ENCODE measurements at places on chromosomes 16 and 17.

DNA sequence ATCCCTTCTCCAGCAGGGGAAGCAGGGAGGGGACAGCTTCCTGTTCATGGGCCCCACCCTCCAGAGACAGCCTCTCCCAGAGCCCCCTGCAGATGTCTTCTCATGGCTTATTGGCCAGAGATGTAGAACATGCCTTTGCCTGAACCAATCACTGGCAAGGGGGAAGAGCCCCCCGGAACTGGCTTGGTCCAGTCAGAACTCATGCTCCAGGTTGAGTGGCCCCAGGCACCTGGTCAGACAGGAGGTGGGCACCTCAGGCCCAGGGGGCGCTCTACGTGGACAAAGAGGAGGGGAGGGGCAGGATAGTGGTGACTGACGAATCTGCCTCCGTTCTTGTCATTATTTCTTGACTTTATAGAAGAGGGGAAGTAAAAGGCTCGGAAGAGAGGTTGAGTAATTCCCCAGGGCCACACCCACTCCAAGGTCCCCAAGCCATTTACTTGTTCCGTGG, 23.6 kb downstream of the RAB11FIP4 start:
- no peak for DNase-seq

DNA sequence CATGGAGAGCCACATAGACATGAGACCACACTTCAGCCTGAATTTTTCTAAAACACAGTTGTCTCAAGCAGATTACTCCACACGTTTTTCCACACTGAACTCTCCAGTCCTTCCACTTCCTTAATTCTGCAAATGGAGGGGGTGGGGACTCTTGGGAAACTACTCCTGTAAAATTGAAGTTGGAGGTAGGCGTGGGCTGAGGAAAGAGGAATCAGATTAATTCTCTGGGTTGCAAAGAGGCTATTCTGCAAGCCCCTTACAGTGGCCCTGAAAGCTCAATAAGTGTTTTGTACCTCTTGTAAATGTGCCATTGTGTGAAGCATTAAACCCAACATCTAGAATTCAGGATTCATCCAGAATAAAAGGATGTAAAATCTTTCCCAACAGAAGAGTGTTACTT, 9.6 kb downstream of the MARVELD3 start:
- no peak for DNase-seq

- no peak for DNase-seq
These were observed 154.2 kb downstream of the MRM1 start for GRCh38 chr17:36755586-36755985.

DNA sequence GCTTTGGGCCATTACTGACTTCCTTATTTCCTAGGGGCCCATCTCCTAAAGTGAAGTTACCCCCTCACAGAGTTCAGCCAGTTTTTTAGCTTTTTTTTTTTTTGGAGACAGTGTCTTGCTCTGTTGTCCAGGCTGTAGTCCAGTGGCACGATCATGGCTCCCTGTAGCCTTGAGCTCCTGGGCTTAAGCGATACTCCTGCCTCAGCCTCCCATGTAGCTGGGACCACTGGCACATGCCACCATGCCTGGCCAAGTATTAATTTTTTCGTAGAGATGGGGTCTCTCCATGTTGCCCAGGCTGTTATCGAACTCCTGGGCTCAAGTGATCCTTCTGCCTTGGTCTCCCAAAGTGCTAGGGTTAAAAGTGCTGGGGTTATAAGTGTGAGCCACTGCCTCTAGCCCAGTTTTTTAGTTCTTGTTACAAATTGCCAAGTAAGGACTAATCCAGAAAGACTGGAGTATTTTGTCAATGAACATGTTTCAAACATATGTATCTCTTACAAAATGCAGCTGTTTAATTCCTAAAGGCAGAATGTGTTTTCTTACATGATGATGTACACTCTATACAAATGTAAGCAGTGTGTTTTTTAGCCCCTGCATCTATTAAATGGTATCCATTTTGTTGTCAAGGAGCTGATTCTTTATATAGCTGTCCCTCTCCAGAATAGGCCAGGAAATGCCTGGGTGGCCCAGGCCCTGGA, 49.1 kb upstream of the IL34 start:
- DNase-seq, result no peak

GRCh38 chr16:57105184-57105583, 12.8 kb downstream of the CPNE2 start:
- DNase-seq, result no peak

DNA sequence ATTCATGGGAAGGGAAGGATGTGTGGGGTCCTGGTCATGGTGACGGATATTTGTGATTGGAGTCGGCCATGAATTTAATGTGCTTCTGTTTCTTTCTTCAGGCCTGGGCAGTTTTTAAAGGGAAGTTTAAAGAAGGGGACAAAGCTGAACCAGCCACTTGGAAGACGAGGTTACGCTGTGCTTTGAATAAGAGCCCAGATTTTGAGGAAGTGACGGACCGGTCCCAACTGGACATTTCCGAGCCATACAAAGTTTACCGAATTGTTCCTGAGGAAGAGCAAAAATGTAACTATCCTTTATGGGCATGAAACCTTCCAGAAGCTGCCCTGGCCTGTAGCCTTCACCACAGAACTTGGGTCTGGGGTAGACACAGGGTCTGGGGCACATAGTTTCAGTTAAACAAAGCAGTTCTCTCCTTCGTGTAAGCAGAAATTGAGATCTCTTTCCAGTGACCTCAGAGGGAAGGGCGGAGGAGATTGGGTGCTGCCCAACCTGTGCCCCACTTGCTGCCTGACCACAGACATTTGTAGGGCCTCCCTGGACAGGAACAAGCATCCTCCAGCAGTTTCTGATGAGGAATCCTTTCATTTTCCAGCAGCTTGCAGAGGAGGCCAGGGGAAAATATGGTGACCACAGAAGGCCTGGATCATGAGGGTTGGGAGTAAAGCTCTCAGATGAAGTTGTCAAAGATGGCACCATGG, 10.1 kb downstream of the IRF8 start:
- no peak for DNase-seq

DNA sequence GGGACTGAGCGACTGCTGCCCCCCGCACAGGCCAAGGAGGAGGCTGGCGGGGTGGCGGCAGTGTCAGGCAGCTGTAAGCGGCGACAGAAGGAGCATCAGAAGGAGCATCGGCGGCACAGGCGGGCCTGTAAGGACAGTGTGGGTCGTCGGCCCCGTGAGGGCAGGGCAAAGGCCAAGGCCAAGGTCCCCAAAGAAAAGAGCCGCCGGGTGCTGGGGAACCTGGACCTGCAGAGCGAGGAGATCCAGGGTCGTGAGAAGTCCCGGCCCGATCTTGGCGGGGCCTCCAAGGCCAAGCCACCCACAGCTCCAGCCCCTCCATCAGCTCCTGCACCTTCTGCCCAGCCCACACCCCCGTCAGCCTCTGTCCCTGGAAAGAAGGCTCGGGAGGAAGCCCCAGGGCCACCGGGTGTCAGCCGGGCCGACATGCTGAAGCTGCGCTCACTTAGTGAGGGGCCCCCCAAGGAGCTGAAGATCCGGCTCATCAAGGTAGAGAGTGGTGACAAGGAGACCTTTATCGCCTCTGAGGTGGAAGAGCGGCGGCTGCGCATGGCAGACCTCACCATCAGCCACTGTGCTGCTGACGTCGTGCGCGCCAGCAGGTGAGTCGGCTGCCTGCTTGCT, 5.6 kb upstream of the TMEM88 start:
- no peak for DNase-seq

DNA sequence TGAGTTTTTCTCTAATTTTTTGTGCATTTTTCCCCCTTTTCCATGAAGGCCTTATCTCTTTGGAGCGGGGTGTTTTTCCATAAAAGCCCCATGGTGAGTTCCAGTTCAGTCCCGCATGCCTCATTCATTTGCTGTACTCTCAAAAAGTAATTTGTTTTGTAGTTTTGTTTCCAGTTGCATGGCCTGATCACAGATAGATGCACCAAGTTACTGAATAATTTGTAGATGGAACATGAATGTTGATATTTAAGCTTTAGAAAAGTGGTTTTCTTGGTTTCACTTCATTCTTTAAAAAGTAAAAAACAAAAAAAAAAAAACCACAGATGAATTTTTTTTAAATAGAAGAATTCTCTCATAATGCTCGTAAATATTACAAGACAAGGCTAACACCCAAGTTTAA, 349.2 kb downstream of the BCAS3 start:
- no peak for DNase-seq

DNA sequence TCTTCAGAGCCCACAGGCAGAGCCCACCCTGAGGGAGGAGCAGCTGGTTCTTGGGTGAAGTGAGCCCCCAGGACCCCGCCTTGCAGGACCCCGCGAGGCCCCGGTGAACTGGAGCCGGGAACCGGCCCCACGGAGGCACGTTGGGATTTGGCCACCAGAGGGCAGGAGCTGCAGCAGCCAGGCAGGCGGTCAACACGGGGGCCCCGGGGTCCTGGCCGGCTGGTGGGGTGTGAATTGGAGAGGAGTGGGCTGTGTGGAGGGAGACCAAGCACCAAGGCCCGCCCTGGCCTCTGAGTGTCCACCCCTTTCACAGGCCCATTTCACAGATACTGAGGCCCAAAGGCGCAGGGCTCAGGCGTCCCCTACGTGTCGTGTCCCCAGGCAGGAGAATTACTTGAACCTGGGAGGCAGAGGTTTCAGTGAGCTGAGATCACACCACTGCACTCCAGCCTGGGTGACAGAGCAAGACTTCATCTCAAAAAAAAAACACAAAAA, 2.2 kb downstream of the DPEP1 start:
- DNase-seq, result no peak

- no peak for DNase-seq
These were observed 609.9 kb upstream of the SALL1 start for GRCh38 chr16:51761001-51761400.

GRCh38 chr17:19017401-19017800, 12.8 kb upstream of the FAM83G start:
- no peak for DNase-seq

DNA sequence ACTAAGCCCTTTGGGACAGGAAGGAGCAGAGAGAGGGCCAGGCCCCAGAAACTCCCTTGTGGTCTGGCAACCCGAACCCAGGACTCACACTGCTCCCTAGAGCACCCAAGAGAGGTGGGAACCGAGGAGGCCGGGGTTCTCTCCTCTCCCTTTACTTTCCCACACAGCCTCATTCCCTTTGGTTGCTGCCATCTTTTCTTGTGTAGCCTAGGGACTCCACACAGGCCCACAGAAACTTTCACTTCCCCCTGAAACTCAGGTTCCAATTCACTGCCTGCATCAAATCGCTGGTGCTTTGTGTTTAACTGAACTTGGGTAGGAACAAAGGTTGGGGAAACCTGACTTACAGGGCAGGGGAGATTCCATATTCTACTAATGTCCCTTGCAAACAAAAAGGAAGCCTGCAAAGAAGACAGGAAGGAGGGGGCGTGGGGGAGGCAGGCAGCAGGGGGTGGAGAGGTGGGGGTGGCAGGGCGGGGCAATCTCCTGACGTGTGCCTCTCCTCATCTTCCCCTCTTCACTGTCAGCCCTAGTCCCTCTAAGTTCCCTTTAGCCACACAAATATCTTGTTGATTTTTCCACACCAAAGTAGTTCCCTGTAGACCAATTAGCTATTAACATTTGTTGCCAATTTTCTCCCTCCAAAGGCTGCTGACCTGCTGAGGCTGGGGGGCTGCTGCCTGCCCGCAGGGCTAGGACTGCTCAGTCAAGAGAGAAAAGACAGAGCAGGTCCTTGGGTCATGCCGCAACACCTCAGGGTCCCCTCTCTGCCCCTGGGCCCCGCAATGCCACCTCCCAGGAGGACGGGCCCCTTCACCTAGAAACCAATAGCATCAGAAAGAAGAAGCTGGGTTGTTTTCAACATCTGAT, 8.0 kb downstream of the ST3GAL2 start:
- no peak for DNase-seq

DNA sequence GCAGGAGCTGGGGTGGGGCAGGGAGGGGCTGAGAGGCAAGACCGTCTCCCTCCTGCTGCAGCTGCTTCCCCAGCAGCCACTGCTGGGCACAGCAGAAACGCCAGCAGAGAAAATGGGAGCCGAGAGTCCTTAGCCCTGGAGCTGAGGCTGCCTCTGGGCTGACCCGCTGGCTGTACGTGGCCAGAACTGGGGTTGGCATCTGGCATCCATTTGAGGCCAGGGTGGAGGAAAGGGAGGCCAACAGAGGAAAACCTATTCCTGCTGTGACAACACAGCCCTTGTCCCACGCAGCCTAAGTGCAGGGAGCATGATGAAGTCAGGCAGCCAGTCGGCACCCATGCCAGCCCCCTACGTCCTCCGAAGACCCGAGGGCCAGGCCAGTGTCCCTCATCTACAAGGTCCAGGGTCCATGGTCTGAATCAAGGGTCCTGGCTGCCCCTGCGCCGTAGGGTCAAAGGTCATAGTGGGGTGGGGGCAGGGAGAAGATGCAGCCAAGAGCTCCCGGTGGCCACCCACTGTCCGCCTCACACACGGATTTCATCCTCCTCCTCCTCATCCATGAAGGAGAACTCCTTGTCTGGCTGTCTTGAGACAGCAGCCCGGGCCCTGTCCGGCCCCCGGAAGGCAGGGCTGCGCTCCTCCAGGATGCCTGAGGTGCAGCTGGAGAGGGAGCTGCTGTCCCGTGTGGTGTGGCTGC, 23.4 kb upstream of the CPSF4L start:
- DNase-seq, result no peak

DNA sequence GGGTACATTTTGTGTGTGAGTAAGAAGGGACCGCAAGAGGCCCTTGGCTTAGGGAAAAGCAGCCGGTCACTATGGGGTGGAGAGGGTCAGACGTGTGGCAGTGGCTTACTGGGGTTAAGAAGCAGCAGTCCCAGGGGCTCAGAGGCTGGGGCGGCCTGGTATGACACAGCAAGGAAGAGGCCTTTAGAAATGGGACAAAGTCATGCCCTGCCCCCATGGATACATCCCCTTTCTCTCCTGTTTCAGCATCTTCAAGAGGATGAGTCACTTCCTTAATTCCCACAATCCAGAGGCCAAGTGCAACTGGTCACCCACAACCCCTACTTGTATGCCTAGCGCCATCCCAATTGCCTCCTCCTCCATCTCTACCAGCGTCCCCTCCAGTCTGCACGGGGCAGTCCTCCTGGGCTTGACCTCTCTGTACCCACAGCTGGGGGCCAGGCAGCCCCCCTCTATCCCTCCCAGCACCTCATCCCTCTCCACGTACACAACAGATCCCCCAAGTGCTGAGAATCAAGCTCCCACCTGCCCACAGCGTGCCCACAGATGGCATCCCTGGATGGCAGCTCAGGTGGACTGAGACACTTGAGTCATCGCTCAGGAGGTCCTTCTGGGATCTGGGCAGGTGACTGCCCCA, 6.9 kb upstream of the EFTUD2 start:
- DNase-seq, result no peak

DNA sequence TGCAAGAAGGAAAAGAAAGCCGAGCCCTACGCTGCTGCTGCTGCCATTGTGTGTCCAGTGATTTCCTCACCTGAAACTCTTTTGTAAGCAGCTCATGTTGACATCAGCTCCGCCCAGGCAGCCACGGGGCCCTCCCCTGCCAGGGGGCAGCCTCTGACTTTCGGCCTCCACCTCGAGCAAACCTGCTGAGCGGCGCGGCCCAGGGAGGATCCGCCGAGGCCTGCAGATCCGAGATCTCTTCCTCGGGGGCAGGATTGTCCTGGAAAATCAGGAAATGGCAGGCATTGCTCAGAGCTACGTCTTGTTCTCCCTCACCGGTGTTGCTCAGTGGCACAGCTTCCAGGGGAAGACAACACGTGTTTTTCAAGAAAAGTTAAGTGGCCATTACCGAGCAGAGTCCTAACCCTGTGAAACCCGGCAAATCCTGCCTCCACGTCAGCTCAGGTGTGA, 35.6 kb upstream of the ZNF750 start:
- no peak for DNase-seq
